ENCODE measurements at places on chromosomes 5 and 9. TPM values are rescaled to one million over a fixed set of nuclear protein-coding genes. Genes with fewer than 3 reads are reported as not detected.

The NPM1 gene
- total RNA-seq, result 683 TPM

- H3K27me3 ChIP-seq, result no peaks in the 10 kb centered on the region
- no peak overlapping the region for H3K4me3 ChIP-seq
- no peak for DNase-seq
- peaks cover 8% of the 10 kb centered on the region for H3K4me1 ChIP-seq
- no peak overlapping the region for H3K27ac ChIP-seq
These were observed 20.7 kb upstream of the C5orf47 start for GRCh38 chr5:173968154-173968797.

DNA sequence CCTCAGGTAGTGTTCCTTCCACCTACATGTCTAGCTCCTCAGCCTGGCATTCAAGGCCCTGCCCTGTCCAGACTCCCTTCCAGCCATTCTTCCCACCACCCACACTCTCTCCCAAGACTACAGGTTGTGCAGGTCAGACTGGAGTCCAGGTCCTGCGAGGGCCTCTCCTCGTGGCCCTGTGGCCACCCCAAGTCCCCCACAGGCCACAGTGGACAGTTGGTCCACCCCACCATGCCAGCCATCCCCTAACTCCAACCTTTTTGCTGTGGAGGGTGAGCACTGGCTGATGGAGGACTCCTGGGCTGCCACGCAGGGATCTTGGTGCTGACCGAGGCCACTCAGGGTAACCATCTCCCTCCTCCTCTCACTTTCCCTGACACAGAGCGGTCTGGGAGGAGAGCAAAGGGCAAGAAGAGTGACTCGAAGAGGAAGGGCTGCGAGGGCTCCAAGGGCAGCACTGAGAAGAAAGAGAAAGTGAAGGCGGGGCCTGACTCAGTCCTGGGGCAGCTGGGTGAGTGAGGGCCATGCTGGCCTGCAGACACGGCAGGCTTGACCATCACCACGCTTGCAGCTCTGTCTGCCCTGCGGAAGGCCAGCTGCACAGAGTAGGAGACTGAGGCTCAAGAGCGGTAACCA lies 51.0 kb downstream of the JADE2 start:
- H3K4me3 ChIP-seq, result no peak overlapping the region
- H3K27me3 ChIP-seq, result no peaks in the 10 kb centered on the region
- H3K4me1 ChIP-seq, result no peaks in the 10 kb centered on the region
- no peak overlapping the region for H3K27ac ChIP-seq
- DNase-seq, result no peak
- H3K36me3 ChIP-seq, result peaks cover 8% of the 10 kb centered on the region

- no peak overlapping the region for H3K4me3 ChIP-seq
- DNase-seq, result peak; percentile 94
- H3K36me3 ChIP-seq, result no peaks in the 10 kb centered on the region
- peaks cover 10% of the 10 kb centered on the region for H3K4me1 ChIP-seq
- H3K27ac ChIP-seq, result no peak overlapping the region
- no peaks in the 10 kb centered on the region for H3K27me3 ChIP-seq
These were observed 18.1 kb downstream of the MYMK start for GRCh38 chr9:133506653-133507038.

DNA sequence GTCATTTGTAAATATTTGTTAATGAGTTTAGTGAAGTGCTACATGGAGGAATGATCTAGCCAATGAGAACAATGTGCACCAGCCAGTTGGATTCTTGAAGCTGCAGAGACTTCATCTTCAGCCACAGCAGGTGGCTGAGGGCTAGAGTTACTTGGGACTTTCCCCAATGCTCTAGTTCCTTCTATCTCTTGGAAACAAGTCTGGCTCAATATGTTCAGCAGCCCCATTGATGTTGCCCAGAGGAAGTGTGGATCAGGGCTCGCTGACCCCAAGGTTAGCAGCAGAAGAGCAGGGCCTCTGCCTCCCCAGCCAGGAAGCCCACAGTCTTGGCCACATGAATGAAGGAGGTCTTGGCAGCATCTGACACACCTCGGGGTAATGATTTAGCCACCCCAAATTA lies 117.5 kb downstream of the SLC1A3 start:
- H3K4me3 ChIP-seq, result no peak overlapping the region
- H3K4me1 ChIP-seq, result no peaks in the 10 kb centered on the region
- H3K27ac ChIP-seq, result no peak overlapping the region
- H3K27me3 ChIP-seq, result peaks cover 14% of the 10 kb centered on the region
- no peak for DNase-seq
- H3K36me3 ChIP-seq, result no peaks in the 10 kb centered on the region

The FREM1 gene
- total RNA-seq, result 0.11 TPM

- H3K27me3 ChIP-seq, result peaks cover 4% of the 10 kb centered on the region
- DNase-seq, result no peak
- H3K36me3 ChIP-seq, result no peaks in the 10 kb centered on the region
- no peak overlapping the region for H3K4me3 ChIP-seq
- H3K27ac ChIP-seq, result no peak overlapping the region
These were observed 32.1 kb upstream of the MVB12B start for GRCh38 chr9:126294331-126295081.

- H3K36me3 ChIP-seq, result no peaks in the 10 kb centered on the region
- no peak overlapping the region for H3K27ac ChIP-seq
- DNase-seq, result no peak
- H3K27me3 ChIP-seq, result no peaks in the 10 kb centered on the region
- no peak overlapping the region for H3K4me3 ChIP-seq
These were observed 109.8 kb upstream of the ATP10B start for GRCh38 chr5:160961761-160962160.

GRCh38 chr9:110143950-110144545 lies 63.9 kb downstream of the C9orf152 start:
- no peak for DNase-seq
- H3K36me3 ChIP-seq, result peaks cover 17% of the 10 kb centered on the region
- H3K27ac ChIP-seq, result peak overlapping the region; percentile 16
- H3K4me3 ChIP-seq, result no peak overlapping the region
- H3K27me3 ChIP-seq, result no peaks in the 10 kb centered on the region
- peaks cover 74% of the 10 kb centered on the region for H3K4me1 ChIP-seq

DNA sequence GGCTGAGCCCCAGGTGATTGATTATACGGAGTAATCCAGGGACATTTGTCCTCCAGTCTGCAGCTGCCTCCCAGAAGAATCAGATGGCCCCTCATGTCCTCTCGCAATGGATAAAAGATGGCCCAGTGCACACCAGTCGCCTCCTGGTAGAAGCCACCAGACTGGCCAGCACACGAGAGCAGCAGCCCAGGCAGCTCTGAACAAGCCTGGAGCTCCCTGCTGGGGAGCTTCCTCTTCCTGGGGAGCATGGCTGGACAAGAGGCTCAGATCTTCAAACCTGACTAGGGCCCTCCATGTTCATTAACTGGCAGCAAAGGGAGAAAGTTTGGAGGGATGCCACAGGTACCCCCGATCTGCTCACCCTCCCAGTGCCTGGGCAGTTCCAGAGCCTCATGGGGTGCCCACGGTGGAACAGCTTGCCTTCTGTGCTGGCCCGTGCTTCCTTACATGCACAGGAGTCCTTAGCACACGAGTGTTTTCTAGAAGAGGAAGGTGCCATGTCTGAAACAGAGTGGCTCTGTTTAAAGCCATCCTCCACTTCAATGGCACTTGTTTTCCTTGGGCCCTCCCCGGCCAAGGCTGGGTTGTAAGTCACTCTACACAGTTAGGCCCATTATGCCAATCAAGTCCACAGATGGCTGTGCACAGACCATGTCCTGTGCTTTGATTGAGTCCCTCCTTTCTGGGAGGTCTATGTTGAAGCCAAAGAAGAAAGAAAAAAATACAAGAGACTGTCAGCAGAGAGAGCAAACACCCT lies 75.6 kb downstream of the PRRT1B start:
- H3K4me1 ChIP-seq, result no peaks in the 10 kb centered on the region
- H3K36me3 ChIP-seq, result no peaks in the 10 kb centered on the region
- DNase-seq, result no peak
- no peaks in the 10 kb centered on the region for H3K27me3 ChIP-seq
- H3K4me3 ChIP-seq, result no peak overlapping the region

- H3K4me3 ChIP-seq, result no peak overlapping the region
- peaks cover 47% of the 10 kb centered on the region for H3K27me3 ChIP-seq
- no peak for DNase-seq
- peaks cover 11% of the 10 kb centered on the region for H3K4me1 ChIP-seq
- H3K27ac ChIP-seq, result no peak overlapping the region
These were observed 3.4 kb upstream of the HMCN2 start for GRCh38 chr9:130262061-130262745.

DNA sequence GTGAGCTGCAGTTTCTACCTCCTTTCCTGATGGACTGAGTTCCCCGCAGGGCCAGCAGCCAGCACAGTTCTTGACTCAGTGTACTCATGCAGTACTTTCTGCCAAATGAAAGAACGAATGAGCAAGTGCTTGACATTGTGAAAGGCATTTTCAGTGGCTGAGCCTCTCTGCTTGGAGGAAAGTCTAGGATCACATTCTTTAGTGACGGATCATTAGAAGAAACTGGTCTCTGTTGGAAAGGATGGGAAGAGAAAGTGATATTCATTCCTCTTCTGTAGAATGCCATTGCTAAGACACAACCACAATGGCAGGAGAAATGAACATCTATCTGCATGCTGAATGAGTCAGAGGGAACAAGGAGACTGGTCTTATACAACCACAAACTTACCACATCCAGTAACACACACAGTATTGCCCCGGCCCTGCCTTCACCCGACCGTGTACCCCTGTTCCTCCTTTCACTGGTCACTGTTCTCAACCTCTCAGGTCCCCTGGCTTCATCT lies 206.9 kb downstream of the CRB2 start:
- DNase-seq, result peak; percentile 94
- no peaks in the 10 kb centered on the region for H3K36me3 ChIP-seq
- no peak overlapping the region for H3K4me3 ChIP-seq
- H3K27ac ChIP-seq, result peak overlapping the region; percentile 60
- H3K4me1 ChIP-seq, result peaks cover 13% of the 10 kb centered on the region

The SLC36A1 gene
- total RNA-seq, result 13.4 TPM

DNA sequence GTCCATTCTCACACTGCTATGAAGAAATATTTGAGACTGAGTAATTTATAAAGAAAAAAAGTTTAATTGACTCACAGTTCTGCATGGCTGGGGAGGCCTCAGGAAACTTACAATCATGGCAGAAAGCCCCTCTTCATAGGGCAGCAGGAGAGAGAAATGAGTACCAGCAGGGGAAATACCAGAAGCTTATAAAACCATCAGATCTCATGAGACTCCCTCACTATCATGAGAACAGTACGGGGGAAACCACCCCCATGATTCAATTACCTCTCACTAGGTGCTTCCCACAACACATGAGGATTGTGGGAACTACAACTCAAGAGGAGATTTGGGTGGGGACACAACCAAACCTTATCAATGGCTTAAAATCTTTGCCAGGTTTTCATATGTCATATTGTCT lies 20.3 kb upstream of the TENT4A start:
- no peak for DNase-seq
- H3K27ac ChIP-seq, result no peak overlapping the region
- no peaks in the 10 kb centered on the region for H3K36me3 ChIP-seq
- no peaks in the 10 kb centered on the region for H3K4me1 ChIP-seq
- H3K4me3 ChIP-seq, result no peak overlapping the region

DNA sequence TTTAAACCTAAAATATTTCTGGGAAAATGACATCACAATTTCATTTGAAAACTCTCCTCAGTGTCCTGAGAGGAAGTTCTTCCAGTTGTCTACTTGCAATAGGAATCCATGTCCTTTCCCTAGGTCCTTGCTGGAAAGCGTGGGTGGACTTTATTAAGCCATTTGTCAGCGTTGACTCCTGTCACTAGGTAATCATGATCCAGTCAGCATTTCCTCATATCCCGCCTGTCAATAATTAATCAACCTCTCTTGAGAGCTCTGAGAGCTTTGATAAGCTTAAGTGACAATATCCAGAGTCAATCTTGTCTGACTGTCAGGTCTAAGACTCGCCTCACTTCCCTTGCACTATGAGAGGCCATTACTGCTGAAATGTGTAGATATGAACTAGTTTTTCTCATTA lies 107.2 kb upstream of the SLIT3 start:
- peak overlapping the region; percentile 41 for H3K27ac ChIP-seq
- H3K4me3 ChIP-seq, result no peak overlapping the region
- peaks cover 42% of the 10 kb centered on the region for H3K4me1 ChIP-seq
- no peaks in the 10 kb centered on the region for H3K27me3 ChIP-seq

The SPATA31D4 gene
- not detected for total RNA-seq

GRCh38 chr5:113518884-113519283 lies 5.4 kb downstream of the YTHDC2 start:
- H3K4me3 ChIP-seq, result no peak overlapping the region
- H3K4me1 ChIP-seq, result peaks cover 16% of the 10 kb centered on the region
- DNase-seq, result no peak
- H3K36me3 ChIP-seq, result 0 out of 2 replicates have a peak, but pooled peaks cover 13% of the 10 kb centered on the region
- H3K27me3 ChIP-seq, result no peaks in the 10 kb centered on the region
- no peak overlapping the region for H3K27ac ChIP-seq

The PRRC2B gene
- total RNA-seq, result 53.7 TPM

GRCh38 chr9:127132921-127133647 lies 10.6 kb upstream of the ANGPTL2 start:
- peak overlapping the region; percentile 33 for H3K4me3 ChIP-seq
- peaks cover 58% of the 10 kb centered on the region for H3K4me1 ChIP-seq
- DNase-seq, result peak; percentile 74
- H3K27ac ChIP-seq, result peak overlapping the region; percentile 95
- no peaks in the 10 kb centered on the region for H3K27me3 ChIP-seq
